D721Med (cell line): ENCODE measurements at places on chromosomes 6 and 20.

DNA sequence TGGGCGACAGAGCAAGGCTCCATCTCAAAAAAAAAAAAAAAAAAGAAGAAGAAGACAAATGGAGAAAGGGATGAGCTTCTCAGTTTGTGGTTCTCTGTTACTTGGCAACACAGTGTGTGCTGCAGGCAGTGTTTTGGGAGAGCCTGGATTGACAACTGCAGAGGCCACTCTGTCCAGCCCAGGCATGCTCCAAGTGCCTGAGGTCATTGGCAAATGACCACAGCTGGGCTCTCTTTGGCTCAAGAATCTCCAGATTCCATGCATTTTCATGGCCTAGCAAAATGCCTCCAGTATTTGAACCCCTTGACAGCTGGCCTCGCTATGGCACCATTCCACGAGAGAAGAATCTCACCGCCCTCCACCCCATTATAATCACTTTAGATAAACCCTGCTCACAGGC is 126.2 kb downstream of the ANKRD60 start:
- DNase-seq = no peak

- DNase-seq = no peak
Measured at GRCh38 chr20:37341632-37342031, 4.3 kb upstream of the SRC start.

- no peak for DNase-seq
Measured at GRCh38 chr6:42152024-42152423, 9.6 kb upstream of the C6orf132 start.

DNA sequence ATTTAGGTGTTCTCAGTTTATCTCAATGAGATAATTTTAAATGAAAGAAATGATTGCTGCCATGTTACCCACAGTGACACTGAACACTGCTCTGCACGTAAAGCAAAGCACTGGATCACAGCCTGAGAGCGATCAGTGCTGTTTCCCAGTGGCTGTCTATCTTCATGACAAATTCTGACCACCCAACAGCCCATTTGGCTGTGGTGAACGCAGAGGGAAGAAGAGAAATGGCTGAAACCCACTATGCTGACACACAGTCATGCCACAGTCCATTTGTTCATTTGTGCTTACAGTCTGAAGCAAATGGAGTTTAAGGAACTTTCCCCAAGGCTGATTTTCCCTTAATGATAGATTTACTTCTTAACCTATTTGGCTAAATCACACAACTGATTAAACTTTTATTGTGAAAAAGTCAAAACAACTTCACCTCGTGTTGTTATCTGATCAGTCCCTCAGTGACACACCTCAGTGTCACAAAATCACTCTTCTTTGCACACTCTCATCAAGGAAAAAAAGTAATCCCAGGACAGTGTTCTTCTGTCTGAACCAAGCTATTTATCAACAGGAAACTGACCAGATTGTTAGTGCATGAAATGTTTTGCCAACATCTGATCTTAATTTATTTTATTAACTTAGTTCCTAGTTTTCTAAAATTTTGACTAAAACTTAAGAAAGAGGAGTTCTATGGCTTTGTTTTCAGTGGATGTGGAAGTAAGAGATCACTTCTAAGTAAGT is 225.1 kb downstream of the TBX18 start:
- DNase-seq = no peak

DNA sequence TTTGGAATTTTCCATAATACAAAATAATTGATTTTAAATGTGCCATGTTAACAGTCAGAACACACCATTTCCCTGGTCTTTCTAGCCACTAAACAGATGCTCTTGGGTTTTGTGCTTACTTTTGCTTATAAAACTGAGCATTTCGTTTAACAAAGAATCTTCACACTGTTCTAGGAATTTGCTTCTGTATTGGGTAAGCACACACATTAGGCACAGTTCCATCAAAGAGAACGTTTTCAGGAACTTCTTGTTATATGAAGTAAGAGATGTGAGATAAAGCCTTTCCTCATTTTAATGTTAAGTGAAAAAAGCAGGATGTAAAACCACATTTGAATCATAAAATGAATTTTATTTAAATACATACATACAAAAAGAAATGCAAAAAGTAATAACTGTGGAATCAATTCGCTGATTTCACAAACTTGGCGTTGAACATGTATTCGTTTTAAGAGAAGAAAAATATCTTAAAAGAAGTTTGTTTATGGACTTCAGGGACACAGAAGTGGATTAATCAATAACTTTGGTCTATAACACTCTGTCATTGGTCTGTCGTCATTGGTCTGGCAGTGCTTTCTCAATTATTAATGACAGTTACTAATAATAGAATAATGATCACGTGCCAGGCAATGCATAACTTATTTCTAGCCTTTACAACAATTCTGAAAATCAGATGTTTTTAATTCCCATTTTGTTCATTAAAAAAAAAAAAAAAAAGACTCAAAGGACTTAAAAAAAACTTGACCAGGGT is 199.9 kb upstream of the PRDM1 start:
- DNase-seq = no peak

GRCh38 chr20:34771680-34772081 is 53.8 kb downstream of the NCOA6 start:
- DNase-seq = no peak

- DNase-seq = no peak
Measured at GRCh38 chr6:25360621-25361020, 81.4 kb downstream of the CARMIL1 start.

DNA sequence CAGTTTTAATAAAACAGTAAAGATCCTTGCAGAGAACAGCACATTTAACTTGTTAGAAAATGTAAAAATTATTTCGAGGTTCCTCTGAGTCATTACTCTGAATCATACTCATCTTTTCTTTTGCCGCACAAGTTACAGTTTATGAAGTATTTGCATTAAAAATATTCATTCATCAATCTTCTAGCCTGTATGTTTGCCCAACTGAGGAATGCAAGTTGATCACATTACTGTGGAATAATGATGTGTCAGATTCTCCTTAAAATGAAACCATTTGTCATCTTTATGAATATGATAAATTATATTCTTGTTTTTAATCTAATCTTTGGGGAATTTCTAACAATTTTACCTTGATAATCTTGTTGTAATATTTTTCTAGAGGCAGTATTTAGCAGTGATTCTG is 340.4 kb upstream of the OPRM1 start:
- DNase-seq = no peak

DNA sequence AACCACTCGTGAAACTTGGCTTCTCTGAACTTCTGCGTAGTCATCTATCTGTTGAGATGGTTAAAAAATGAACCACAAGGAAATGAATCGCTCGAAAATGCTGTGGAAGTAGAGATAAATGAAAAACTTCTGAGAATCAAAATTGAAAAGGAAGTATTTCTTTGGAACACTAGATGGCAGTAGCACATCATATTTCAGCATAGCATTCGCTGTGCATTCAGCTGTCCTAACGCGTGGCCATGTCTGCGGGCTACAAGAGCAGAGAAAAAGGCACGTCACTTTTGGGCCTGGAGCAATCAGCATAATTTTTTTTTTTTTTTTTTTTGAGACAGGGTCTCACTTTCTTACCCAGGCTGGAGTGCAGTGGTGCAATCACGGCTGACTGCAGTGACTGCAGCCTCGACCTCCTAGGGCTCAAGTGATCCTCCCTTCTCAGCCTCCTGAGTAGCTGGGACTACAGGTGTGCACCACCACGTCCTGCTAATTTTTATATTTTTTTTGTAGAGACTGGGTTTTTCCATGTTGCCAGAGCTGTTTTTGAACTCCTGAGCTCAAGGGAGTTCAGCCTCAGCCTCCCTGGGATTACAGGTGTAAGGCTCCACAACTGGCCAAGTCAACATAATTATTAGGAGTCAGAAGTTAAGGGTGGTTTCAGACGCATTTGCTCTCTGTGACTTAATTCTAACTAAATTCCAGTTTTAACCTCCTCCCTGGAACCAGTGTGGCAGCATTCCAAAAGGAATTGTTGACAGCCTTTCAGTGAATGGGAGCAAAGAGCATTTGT is 8.8 kb upstream of the PERP start:
- peak; percentile 21 for DNase-seq

GRCh38 chr6:57248311-57248895 is 26.3 kb upstream of the RAB23 start:
- no peak for DNase-seq

DNA sequence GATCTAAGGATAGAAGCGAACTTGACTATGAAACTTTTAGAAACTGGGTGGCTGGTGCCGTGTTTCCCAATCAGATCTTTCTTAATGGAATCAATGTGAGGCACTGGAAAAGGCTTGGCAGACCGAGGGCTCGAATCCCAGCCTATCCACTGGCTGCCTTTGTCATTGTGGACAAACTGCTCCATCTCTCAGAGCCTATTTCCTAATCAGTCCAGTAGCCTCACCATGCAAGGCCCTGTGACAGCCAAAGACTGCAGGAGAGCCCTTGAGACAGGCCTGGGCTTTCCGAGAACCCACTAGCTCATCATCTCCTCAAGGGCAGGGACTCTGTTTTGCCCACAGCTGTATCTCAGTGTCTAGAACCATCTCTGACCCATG is 43.4 kb downstream of the SPDEF start:
- DNase-seq = no peak

DNA sequence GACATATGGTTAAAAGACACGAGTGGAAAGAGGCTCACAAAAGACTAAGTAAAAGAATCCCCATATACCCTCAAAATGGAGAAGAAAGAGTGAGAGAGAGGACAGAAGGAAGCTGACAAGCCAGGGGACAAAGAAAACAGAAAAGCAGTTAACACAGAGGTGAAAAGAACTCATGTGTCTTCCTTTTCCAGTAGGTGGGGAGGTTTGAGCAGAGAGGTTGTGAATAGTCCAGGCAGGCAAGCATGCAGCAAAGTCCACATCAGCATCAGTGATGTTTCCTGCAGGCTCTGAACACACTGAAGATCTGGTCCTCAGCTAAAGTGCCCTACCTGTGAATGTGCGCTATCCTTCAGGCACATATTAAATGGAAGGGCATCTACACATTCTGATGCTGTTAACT is 196.5 kb upstream of the IRAK1BP1 start:
- DNase-seq = no peak

DNA sequence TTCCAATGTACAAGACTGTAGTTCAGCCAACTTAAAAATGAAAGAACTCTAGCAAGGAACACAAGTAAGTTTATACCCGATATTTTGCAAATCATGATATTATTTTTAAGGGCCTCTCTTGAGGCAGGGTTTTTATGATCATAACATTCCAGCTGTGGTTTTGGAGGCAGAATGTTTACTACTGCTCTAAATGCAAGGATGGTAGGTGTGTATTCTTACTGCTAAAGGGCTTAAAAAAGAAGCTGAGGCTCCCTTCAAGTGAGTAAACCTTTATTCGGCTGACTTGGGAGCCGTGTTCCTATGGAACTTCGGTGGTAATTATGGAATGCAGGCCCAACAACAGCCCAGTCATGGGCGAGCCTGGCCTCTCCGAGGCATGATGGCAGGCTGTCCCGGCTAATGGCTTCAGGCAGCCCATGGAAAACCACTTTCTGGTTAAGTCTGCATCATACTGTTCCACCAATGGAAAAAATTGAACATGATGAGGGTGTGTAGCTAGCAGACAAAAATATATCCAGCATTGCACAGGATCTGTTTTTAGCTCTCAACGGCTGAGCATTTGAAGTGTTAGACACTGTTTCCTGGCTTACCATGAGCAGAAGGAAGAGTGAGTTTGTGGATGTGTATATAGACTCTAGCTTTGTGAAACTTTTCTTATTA is 111.5 kb downstream of the TIAM2 start:
- DNase-seq = no peak

DNA sequence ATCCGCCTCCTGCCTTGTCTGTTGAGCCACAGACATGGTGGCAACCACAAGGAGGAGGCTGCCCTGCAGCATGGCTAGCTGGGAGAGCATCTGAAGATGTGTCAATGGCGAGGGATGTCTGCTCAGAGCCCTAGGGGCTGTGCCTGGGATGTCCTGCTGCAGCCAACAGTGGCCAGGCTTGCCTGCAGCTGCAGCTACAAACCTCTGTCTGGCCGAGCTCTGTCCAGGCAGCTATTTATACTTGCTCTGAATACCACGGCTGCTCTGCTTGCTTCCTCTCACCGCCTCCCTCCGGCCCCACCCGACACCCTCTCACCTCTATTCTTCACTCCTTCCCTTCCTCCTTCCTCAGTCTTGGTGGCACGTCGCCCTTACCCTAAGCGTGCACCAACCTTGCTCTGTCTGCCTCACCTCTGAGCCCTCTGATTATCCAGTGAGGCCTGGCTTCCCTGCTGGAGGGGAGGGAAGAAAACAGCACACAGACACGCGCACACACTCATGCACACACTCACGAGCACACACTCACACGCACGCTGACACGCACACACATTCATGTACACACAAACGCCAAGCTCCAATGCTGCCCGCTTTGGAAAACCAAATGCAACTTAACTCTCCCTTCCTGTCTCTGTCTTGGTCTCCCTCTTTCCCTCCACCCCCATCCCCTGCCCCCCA is at the start of gene ANGPT4:
Gene ANGPT4, minus strand, starts transcription at position 210 of the 675 bp plus-strand sequence. Its CDS starts 120 bp downstream, at position 90.
- no peak for DNase-seq

GRCh38 chr6:77416839-77417238 is 46.5 kb downstream of the HTR1B start:
- DNase-seq = no peak

DNA sequence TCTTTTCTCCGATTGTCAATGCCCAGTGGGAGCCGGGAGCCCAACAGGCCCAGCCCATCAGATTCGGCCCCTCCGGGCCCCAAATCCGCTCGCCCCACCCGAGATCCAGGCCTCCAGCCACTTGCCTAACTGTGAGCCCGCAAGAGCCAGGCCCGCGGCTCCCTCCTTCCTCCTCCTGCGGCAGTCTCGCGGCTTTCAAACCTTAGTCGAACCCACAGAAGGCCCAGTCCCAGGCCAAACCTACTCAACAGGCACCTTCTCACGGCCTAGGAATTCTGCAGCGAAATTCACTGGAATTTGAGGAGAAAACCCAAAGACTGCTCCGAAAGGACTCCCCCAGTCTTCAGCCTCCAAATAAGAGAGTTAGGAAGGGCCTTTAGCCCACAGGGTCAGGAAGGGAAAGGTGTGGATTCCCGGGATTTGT is 2.8 kb upstream of the TFAP2A start:
- DNase-seq = no peak

DNA sequence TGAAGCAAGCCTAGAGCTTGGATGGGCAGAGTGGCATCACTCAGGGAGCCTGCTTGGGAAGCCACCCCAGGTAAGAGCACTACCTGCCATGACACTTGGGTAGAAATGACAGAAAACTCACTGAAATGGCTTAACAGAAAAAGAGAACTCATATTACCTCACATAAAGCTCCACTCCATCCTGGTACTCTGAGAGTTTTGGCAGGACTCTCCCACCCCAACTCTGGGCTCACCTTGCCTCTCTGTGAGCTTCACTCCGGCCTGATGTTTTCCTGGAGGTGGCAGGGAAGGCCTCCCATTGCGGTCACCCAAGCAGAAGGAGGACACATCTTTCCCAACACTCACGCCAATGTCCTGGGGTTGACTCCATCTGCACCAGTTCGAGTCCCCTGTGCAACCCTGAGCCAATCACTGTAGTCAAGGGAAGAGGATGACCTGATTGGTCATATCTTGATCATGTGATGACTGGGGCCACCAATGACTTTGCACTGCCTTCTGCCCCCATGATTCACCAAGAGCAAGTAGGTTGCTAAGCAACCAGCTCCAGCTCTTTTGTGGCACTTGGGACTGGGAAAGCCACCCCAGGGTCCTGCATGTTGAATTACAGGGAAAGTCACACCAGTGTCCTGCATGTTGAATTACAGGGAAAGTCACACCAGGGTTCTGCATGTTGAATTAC is 446.1 kb upstream of the SULF2 start:
- no peak for DNase-seq
